ENCODE measurements at places on chromosomes 4 and X.

- DNase-seq = no peak
Observed at GRCh38 chr4:40453912-40454311, 118.8 kb downstream of the CHRNA9 start.

DNA sequence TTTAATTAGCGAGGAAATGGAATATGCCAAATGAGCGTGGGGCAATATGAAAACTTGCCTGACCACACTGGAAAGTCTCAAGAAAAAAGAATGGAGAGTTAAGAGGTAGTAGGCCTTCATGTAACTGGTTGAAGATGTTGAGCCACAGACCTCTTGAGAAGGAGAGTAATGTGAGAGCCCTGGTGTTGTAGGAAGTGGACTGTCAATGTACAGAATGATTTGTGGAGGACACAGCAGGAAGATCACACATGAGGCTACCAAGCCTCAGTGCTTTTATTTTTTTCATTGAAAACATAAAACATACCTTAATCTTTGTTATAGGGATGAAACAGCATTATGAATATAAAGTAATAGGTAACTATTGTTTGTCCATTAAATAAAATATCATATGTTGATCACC, 331.6 kb downstream of the UNC5C start:
- DNase-seq = no peak

DNA sequence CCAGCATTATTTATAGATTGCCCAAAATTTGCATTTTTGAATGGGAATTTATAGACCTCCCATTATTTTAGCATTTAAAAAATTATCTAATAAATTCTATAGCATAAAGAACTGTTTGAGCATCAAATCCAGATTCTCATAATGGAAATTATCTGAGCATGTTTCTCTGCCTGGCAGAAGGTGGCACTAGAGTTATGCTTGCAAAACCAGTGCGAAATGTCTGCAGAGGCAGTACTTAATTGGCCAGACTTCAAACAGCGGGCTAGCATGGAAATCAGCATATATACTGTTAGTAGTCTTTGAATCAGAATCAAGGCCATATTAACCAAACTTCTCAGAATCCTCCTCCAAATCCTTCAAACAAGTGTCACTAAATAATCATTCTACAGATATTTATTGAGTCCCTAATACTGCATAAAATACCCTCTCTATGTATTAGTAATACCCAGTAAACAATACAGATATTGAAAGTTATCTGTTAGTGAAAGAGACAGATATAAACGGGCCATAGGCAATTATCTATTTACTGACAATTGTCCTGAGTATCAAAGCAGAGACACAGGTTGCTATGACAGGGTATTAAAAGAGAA, 78.7 kb upstream of the DCLK2 start:
- peak; percentile 87 for DNase-seq

GRCh38 chr4:53854991-53855568, 209.3 kb downstream of the CHIC2 start:
- peak; percentile 80 for DNase-seq

All from fibroblast of skin of abdomen (primary cell).